AG09319 (cell line): ENCODE measurements at places on chromosomes 12 and 14.

GRCh38 chr14:56027916-56028712 is 90.1 kb upstream of the PELI2 start:
- DNase-seq: no peak

GRCh38 chr14:70332015-70332414 is 27.5 kb downstream of the COX16 start:
- no peak for DNase-seq

GRCh38 chr12:24952389-24952788 is 3.5 kb upstream of the BCAT1 start:
- DNase-seq: no peak

GRCh38 chr14:102929241-102930137 is 7.0 kb downstream of the AMN start:
- DNase-seq: no peak

- no peak for DNase-seq
Measured at GRCh38 chr12:2697057-2697800, 97.5 kb upstream of the FKBP4 start.

- DNase-seq: no peak
Measured at GRCh38 chr12:113403435-113404415, at the start of gene SDS. SDS (minus strand) TSS chr12:113403887; CDS start chr12:113399708, 4,179 bp downstream.

- no peak for DNase-seq
Measured at GRCh38 chr14:85186082-85186481, 343.9 kb upstream of the FLRT2 start.

GRCh38 chr14:91830777-91831176 is 36.6 kb downstream of the TC2N start:
- DNase-seq: no peak

GRCh38 chr14:68216079-68216478 is 396.5 kb downstream of the RAD51B start:
- no peak for DNase-seq

DNA sequence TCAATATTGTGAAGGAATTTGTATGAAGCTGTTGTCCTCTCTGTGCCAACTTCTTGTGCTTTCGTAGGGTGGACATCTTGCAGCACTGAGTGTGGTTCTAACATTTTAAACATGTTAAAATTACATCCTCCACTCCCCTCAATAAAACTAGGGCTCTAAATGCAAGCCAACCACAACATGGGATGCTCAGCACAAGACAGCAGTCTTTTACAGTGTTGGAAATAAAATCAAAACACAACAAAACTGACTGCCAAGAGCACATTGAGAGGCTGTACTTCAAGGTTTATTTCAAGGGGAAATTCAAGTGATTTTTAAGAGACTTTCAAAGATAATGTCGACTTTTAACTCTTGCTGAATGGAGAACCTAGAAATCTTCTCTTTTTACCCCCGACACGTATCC is 396.9 kb downstream of the TMTC2 start:
- no peak for DNase-seq

- DNase-seq: no peak
Measured at GRCh38 chr14:70416338-70416724, 559 bp downstream of the SYNJ2BP start.

GRCh38 chr12:57869298-57869926 is 22.9 kb upstream of the CTDSP2 start:
- no peak for DNase-seq

DNA sequence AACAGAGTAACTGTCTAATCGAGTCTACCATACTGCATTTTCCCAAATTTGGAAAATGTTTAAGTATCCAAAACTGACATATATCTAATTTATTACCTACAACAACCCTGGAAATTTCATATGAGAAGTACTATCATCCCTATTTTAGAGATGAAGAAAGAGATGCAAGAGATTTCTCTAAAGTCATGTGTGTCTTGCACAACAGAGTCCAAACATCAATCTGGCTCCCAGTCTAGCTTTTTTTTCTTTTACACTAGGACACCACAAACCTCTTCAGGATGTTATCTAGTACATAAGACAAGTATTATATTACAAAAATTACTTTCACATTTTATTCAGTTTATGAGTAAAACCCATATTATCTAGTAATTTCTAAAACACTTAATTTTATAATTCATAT is 39.1 kb downstream of the CAPS2 start:
- DNase-seq: no peak
